ENCODE measurements at places on chromosomes 16 and 17.

DNA sequence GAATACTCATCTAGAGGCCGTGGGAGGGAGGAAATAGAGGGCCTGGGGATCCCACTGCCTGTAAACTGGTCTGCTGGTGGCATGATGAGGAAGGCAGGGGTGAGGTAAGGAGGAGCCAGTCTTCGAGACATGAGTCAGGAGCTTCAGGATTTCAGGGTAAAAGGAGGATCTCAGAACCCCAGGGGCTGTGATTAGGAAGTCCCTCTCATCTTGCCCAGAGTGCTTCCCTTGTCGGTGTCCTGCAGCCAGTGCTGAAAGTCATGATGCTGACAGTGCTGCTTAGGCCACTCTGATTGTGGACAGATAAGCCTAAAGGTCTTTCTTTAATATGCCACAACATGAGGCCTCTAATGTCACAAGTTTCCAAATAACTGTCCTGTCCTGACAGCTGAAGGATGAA lies 29.6 kb downstream of the COG4 start:
- DNase-seq: no peak

GRCh38 chr17:72974605-72975232 lies 117.8 kb downstream of the SLC39A11 start:
- DNase-seq: no peak

DNA sequence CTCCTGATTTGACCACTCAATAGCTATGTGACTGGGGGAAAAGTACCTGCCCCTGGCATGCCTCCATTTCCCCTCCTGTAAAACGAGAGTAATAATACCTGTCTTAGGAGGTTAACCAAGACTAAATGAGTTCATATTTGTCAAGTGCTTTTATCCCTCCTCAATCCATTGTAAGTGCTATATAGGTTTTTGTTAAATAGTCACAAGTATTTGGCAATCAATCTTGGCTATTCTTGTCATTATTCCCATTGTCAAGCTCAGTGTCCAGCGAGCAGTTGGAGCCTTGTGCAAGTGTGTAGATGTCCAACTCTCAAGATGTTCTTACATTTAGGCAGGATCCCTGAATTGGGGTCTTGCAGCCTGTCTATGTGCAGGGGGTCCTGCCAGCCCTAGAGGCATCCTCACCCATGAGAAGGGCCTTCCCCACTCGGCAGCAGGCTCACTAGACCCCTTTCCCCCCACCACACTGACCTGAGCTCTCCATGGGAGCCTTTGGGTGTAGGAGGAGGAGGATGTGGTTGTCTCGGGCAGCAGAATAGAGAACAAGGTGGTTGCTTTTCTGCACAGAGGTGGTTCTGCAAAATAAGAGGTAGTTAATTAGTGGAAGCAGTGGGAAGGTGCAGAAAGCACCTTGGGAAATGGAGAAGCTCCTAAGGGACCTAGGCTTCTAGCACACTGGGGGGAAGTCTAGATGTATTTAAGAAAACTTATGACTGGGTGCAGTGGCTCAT lies 18.0 kb downstream of the PIK3R6 start:
- DNase-seq: no peak

DNA sequence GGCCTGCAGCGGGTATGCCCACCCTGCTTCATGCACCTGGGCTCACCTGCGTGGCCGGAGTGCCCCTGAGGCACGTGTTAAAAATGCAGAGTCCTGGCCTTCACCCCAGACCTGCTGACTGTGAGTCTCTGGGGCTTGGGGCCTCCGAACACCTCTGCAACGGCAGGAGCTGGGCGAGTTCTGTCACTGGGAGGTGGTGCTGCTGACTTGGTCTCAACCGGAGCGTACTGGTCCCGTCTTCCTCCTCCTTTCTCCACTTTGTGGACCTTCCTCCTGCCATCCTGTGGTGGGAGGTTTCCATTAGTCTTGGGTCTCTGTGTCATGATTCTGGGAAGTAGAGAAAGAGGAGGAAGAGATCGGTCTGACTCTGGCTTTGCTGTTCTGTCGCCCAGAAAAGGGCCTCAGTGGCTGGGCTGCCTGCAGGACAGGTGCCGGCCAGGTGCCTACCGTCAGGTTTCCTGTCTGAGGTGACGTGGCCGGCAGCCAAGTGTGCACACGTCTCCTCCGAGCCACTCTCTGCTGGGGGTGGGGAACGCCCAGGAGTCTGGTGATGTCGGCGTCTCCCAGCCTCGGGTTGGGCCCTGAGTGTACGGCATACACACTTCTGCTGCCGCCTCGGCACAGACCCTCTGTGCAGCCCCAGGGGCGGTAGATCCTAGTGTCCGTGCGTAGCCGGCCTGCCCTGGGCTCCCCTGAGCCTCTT lies 6.9 kb downstream of the TSC2 start:
- no peak for DNase-seq

DNA sequence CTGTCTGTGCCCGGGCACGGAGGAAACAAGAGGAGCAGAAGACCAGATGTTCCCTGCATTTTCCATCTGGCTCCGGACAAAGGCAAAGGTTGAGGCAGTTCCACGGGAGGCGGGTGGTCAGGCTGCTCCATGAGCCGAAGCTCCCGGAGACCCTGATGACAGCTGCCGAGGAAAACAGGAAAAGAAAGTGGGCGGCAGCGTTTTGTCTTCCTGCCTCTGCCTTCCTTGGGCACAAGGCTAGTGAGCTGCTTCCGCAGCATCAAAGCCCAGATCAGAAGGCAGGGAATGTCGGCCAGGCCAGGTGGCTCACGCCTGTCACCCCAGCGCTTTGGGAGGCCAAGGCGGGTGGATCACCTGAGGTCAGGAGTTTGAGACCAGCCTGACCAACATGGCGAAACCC lies 16.2 kb downstream of the SLC43A2 start:
- no peak for DNase-seq

- peak; percentile 77 for DNase-seq
Measured at GRCh38 chr16:19691161-19691711, 26.8 kb downstream of the KNOP1 start.

DNA sequence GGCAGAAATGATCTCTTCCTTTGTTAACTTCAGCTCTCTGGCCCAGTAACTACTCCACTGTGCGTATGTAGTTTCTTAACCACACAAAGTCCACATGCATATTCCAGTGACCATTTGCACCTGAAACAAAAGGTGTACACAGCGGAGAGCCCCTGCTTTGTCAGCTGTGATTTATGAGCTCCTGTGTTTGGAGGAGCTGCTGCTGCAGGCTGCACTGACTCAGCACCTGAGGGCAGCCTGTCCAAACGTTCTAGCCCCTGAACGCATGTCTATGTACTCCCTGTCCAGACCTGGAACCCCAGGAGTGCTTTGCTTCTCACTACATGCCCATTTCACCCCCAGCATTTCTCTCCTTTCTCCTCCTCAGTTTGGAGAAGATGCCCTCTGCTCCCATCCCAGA lies 216.1 kb downstream of the ABCC12 start:
- no peak for DNase-seq

DNA sequence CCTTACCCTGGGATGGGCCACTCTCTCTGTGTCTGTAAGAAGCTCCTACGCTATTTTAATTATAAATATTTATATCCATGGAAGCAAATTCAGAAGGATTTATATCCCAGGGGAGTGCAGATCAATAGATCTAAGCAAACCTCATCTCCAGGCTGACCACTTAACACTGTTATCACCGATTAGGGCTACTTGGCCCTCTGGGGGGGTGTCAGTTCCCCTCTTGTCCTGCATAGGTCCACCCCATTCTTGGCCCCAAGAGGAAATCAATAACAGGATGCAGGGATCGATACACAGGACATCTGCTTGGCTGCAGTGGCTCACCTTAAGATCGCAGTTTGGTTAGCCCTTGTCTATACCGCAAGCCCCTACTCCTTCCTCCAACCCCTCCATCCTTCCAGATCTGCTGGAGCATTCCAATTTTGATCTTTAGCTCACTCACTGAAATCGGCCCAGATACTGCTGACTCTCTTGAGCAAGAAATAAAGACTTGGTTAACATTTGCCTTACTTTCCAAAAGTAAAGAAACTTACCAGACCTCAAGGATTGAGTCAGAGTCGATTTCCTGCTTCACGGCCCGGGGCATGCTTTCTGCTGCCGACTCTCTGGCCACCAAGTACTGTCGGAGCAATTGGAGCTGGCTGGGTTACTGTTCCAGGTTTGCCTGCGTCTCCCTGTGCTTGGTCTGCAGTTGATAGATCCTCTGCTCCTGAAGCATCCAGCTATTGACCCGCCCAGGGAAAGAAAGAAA lies 112.3 kb upstream of the PMFBP1 start:
- no peak for DNase-seq

DNA sequence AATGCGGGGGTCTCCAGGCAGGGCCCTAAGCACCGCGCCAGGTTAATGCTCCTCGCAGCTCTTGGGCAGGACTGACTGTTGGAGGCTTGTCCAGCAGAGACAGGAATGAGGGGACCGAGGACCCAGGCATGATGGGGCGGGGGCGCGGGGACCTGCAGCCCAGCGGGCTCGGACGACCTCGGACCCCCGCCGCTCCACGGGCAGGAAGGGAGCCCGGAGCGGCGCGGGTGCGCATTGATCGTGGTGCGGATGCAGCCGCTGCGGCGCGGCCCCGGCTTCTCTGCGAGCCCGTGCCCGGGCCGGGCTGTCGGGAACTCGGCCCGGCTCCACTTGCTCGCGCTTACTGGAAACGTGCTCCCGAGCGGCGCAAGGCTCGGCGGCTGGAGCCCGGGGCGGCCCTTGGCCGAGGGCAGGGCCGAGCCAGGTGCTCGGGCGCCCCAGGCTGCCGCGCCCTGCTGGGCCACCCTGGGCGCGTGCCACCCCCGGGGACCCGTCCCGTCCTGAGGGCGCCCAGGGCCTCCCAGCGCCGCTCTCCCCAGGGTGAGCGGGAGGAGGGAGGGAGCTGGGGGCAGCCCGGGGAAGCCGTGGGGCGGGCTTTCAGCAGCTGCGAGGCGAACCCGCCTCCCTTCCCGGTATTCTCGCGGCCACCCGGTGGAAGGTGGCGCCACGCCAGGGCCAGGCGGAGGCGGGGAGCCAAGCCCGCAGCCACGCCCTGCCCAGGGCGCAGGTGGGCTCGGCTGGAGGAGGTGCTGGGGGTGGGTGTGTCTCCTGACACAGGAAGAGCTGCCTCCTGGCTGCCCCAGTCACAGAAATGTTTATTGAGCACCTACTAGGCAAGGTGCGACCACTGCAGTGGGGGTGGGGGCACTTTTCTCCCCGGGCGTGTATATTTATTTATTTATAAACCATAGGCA lies 45.9 kb downstream of the SOCS3 start:
- no peak for DNase-seq

DNA sequence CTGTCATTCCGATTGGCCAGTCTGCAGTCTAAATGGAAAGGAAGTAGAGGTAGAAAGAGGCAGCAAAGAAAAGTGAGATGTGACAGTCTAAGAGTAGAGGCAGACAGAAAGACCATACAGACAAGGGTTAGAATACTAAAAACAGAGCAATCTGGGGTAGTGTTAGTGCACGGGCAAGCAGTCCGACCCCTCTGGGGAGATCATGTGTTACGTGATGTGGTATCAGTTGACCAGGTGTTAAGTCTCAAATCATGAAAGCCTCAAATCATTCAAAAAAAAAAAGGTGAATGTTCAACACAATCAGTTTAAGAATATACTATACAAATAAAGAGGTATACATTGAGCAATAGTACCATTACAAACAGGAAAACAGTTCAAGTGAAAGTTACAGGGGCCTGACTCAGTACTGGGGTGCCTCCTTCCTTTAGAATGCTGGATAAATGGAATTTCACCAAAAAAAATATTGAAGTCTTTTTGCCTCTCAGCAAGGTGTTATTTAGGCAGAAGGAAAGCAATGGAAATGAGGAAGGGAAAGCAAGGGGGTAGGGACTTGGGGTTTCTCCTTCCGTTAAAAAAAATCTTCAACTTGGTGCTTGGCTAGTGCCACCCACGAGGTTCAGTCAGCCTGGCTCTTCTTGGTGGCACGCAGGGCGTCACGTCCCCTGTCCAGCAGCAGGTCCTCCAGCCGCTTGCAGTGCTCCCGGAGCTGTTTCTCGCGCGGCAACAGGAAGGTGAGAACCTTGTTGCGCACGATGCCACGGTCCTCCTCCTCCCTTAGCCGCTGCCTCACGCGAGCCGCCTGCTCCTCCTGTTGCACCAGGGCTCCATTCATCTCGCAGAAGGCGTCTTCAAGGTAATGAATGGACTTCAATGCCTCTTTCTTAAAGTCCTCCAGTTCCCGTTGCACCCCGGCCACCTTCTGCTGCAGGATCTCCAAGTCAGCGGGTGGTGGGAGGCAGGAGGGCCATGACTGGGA lies 616 bp downstream of the CCDC182 start:
- DNase-seq: no peak

- peak; percentile 13 for DNase-seq
Measured at GRCh38 chr16:67993207-67994039, 5.9 kb downstream of the DPEP2 start.

GRCh38 chr16:80971819-80972218 lies 34.9 kb downstream of the CMC2 start:
- DNase-seq: no peak

- no peak for DNase-seq
Measured at GRCh38 chr16:20114356-20114755, 40.7 kb upstream of the GPR139 start.

DNA sequence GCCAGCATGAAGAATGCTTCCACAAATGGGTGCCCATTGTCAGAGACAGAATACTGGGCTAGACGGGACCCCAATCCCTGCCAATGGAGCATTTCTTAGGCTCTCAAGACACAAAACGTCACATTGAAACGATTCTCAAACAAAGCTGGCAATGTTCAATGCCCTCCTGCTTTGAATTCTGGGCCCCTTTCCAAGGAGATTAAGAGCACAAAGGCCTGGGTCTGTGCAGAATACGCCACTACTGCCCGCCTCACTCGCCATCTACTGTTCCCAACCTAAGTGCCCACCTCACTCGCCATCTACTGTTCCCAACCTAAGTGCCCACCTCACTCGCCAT lies 9.7 kb downstream of the CFAP20 start:
- no peak for DNase-seq

- no peak for DNase-seq
Measured at GRCh38 chr16:85491798-85492294, 121.3 kb upstream of the GSE1 start.

- DNase-seq: no peak
Measured at GRCh38 chr17:60920107-60920506, 242.5 kb downstream of the BCAS3 start.

DNA sequence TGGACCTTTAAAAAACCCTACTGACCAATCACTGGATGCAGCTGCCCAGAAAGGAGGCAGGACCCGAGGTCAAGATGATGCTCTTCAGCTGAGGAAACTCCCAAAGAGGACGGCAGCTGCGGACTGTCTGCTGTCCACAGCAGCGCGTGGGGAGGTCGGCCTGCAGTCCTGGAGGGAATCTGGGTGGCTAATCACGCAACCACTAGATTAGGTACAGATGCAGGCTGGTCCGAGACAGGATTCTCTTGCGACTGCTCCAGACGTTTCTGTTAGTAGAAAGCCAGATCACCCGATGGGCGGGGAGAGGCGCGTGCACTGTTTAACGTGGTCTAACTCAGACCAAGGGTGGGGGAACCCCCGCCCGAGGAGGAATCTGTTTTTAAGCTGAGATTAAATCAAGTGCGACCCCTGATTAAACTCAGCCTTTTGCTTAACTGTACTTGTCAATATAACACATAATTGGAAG lies 8.8 kb downstream of the CTRB2 start:
- DNase-seq: no peak

DNA sequence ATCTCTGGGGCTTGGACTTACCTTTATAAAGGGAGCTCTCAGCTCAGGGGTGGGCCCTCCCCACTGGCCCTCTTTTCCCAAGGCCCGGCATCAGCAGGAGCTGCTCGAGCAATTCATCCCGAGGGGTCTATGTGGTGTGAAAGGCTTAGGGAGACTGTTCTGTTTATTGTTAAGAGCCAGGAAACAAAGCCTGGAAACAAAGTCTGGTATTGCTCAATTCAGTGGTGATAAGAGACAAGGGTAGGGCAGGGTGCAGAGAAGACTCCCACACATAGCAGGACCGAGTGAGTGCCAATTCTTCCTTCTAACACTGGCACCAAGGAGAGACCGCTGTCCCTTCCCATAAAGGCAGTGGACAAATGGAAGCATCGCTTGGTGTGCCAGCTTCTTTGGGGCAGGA lies 750.7 kb downstream of the KCNJ18 start:
- no peak for DNase-seq
